ENCODE measurements at places on chromosomes 6 and 20.
A peak's percentile ranks its signal among the peaks of the same experiment; 100 is the strongest.

- H3K4me1 ChIP-seq: no peaks in the 10 kb centered on the region
- H3K27me3 ChIP-seq: peaks cover 3% of the 10 kb centered on the region
- H3K4me3 ChIP-seq: no peak overlapping the region
Measured at GRCh38 chr6:45513213-45513618, 135.5 kb upstream of the SUPT3H start.

GRCh38 chr6:47934023-47934422 lies 152.2 kb downstream of the OPN5 start:
- H3K36me3 ChIP-seq: no peaks in the 10 kb centered on the region
- no peaks in the 10 kb centered on the region for H3K27me3 ChIP-seq
- H3K4me1 ChIP-seq: no peaks in the 10 kb centered on the region
- no peak overlapping the region for H3K27ac ChIP-seq

DNA sequence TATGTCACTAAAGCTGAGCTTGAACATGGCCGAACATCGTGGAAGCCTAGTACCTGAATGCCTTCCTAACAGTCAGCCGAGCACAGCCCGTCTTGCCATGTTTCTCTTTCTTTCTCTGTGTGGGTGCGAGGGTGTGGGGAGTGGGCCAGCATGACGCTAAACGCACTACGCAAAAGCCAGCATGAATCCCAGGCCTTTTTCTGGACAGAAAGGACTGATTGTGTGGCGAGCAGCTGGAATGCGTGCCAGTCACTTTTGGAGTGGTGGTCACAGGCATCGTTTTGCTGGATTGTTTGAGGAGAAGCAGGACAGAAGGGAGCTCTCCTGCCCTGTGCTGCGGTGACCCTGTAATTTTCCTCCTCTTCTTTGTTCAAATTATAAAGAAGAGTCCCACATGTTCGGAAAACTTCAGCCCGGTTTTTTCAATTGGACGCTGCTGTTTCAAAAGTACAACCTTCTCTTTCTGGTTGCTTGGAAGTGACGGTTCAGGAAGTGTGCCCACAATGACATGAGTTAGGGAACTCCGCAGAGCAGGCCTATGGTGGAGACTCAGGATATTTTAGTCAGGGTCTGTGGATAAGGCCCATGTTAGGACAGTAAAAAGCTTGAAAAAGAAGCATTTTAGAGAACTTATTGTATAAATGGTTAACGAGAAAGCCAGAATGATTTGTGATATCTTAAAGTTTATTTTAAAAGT lies 54.3 kb downstream of the PDE7B start:
- H3K4me1 ChIP-seq: no peaks in the 10 kb centered on the region
- H3K27me3 ChIP-seq: no peaks in the 10 kb centered on the region
- H3K36me3 ChIP-seq: no peaks in the 10 kb centered on the region

- H3K27ac ChIP-seq: no peak overlapping the region
- no peak overlapping the region for H3K4me3 ChIP-seq
- H3K27me3 ChIP-seq: no peaks in the 10 kb centered on the region
- H3K36me3 ChIP-seq: no peaks in the 10 kb centered on the region
- H3K4me1 ChIP-seq: no peaks in the 10 kb centered on the region
Measured at GRCh38 chr6:79149884-79150283, 71.8 kb upstream of the PHIP start.

- H3K36me3 ChIP-seq: no peaks in the 10 kb centered on the region
- DNase-seq: no peak
- no peaks in the 10 kb centered on the region for H3K27me3 ChIP-seq
- no peak overlapping the region for H3K4me3 ChIP-seq
Measured at GRCh38 chr6:37556881-37557644, 57.4 kb upstream of the CCDC167 start.

GRCh38 chr6:78607189-78607588 lies 260.2 kb upstream of the IRAK1BP1 start:
- no peaks in the 10 kb centered on the region for H3K36me3 ChIP-seq
- H3K27ac ChIP-seq: no peak overlapping the region
- no peak for DNase-seq
- H3K4me1 ChIP-seq: peaks cover 3% of the 10 kb centered on the region

- no peak overlapping the region for H3K27ac ChIP-seq
- DNase-seq: no peak
- no peak overlapping the region for H3K4me3 ChIP-seq
- no peaks in the 10 kb centered on the region for H3K27me3 ChIP-seq
Measured at GRCh38 chr6:124977067-124977908, 15.1 kb downstream of the RNF217 start.

DNA sequence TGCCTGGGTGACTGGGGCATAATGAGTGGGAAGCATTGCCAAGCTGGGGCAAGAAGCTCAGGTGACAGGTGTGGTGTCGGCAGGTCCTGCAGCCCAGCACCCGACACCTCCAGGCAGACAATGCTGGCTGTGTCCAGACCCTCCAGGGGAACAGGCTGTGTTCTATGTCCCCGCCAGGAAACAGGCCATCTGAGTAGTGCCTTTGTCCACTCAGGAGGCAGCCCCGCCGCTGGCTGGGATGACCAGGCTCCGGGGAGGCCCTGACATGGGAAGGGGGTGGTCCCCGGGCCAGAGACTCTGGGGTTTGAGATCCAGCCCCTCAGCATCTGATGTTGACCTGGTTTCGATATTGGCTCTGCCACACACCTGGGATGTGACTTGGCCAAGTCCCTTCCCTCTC lies 28.4 kb downstream of the SNPH start:
- H3K4me1 ChIP-seq: no peaks in the 10 kb centered on the region
- no peak overlapping the region for H3K4me3 ChIP-seq
- H3K36me3 ChIP-seq: no peaks in the 10 kb centered on the region
- no peak overlapping the region for H3K27ac ChIP-seq
- no peak for DNase-seq
- no peaks in the 10 kb centered on the region for H3K27me3 ChIP-seq

- H3K27me3 ChIP-seq: no peaks in the 10 kb centered on the region
- DNase-seq: no peak
Measured at GRCh38 chr6:71879016-71879415, 7.3 kb upstream of the RIMS1 start.

GRCh38 chr6:160986851-160987250 lies 4.7 kb upstream of the MAP3K4 start:
- DNase-seq: no peak
- no peaks in the 10 kb centered on the region for H3K4me1 ChIP-seq
- H3K27ac ChIP-seq: no peak overlapping the region
- H3K27me3 ChIP-seq: no peaks in the 10 kb centered on the region

DNA sequence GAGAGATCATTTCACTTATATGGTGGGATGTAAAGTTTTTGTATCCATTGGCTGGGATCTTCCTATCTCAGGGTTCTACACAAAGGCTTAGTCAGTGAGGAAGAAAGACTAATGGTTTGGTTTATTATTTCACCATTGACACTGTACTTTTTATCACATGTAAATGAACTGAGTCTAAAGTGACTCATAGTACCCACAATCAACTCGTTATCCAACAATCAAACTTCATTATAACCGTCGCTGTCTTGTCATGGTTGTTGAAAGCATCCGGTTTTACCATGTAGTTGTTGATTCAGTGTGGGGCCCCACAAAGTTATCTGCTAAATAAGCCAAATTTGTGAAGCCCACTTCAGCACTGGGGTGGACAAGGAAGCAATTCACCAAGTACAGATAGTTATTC lies 55.8 kb upstream of the MTRF1L start:
- no peaks in the 10 kb centered on the region for H3K27me3 ChIP-seq
- H3K4me1 ChIP-seq: peaks cover 7% of the 10 kb centered on the region
- no peak for DNase-seq
- H3K36me3 ChIP-seq: no peaks in the 10 kb centered on the region
- H3K4me3 ChIP-seq: no peak overlapping the region

DNA sequence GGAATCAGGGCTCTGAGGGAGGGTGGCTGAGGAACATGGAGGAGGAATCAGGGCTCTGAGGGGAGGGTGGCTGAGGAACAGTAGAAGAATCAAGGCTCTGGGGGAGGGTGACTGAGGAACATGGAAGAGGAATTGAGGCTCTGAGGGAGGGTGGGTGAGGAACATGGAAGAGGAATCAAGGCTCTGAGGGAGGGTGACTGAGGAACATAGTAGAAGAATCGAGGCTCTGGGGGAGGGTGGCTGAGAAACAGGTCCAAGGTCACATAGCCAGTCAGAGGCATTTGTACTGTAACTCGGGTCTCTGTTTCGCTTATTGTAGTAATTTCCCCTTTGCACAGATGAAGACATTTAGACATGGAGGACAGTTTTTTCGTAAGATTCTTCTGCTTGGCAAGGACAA lies 164.8 kb downstream of the SOBP start:
- H3K4me1 ChIP-seq: no peaks in the 10 kb centered on the region
- no peaks in the 10 kb centered on the region for H3K27me3 ChIP-seq
- no peaks in the 10 kb centered on the region for H3K36me3 ChIP-seq
- no peak for DNase-seq
- H3K27ac ChIP-seq: no peak overlapping the region
- H3K4me3 ChIP-seq: no peak overlapping the region

GRCh38 chr6:41779336-41779735 lies 364 bp downstream of the FRS3 start:
- H3K27ac ChIP-seq: no peak overlapping the region
- no peaks in the 10 kb centered on the region for H3K36me3 ChIP-seq
- H3K4me3 ChIP-seq: peak overlapping the region; percentile 71
- no peaks in the 10 kb centered on the region for H3K27me3 ChIP-seq

DNA sequence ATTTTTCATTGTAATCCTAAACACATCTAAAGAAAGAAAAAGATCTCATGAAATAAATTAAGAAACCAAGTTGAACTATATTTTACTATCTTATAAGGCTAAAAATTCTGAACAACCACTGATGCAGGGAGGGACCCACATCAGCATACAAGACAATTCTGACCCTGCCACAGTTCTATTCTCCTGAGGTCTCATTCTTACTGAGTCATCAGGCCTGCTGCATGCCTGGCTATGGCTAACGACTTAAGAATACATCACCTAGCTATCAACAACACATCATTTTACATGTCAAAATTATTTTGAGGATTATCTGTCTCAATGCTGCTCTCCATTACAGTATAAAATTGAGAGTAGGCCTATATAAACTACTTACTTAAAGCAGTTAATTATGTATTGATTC lies 52.9 kb downstream of the FBXL4 start:
- DNase-seq: no peak
- H3K4me1 ChIP-seq: no peaks in the 10 kb centered on the region
- no peak overlapping the region for H3K27ac ChIP-seq
- H3K27me3 ChIP-seq: no peaks in the 10 kb centered on the region

DNA sequence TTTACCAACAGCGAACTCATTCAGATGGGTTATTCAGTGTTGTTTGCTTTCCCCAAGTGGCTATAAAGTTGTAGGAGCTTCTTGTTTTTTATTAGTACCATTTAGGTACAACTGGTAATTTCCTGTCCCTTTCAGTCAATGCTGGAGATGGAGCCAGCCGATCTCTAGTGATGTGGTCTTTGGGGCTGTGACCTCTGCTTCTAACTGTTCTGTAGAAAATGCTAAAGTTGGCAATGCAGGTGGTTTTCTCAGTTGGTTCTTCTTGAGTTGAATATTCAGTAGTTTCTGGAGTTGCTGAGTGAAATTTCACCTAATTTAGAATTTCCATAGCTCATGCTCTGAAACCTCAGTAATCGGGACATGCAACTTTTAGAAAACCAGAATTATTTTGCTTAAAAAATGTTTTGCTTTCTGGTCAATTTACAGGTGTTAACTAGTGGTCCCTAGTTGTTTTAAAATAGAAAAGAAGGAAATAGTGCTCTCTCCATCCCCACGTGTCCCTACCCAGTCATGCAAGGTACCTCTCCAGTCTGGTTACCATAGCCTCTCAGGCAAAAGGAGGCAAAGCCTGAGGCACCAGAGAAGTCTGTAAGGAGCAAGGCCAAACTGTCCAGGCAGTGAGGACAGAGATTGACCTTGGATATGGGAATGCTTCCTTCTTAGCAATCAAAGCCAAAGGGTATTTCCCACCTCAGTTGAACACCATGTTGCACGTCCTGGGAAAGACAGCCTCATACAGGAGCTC lies 27.3 kb upstream of the GABRR1 start:
- H3K36me3 ChIP-seq: no peaks in the 10 kb centered on the region
- no peaks in the 10 kb centered on the region for H3K4me1 ChIP-seq
- H3K27ac ChIP-seq: no peak overlapping the region
- H3K27me3 ChIP-seq: no peaks in the 10 kb centered on the region
- H3K4me3 ChIP-seq: no peak overlapping the region
- no peak for DNase-seq

GRCh38 chr6:84801250-84801649 lies 36.9 kb upstream of the TBX18 start:
- no peaks in the 10 kb centered on the region for H3K36me3 ChIP-seq
- no peak for DNase-seq
- no peaks in the 10 kb centered on the region for H3K4me1 ChIP-seq
- H3K27me3 ChIP-seq: no peaks in the 10 kb centered on the region
- H3K27ac ChIP-seq: no peak overlapping the region

DNA sequence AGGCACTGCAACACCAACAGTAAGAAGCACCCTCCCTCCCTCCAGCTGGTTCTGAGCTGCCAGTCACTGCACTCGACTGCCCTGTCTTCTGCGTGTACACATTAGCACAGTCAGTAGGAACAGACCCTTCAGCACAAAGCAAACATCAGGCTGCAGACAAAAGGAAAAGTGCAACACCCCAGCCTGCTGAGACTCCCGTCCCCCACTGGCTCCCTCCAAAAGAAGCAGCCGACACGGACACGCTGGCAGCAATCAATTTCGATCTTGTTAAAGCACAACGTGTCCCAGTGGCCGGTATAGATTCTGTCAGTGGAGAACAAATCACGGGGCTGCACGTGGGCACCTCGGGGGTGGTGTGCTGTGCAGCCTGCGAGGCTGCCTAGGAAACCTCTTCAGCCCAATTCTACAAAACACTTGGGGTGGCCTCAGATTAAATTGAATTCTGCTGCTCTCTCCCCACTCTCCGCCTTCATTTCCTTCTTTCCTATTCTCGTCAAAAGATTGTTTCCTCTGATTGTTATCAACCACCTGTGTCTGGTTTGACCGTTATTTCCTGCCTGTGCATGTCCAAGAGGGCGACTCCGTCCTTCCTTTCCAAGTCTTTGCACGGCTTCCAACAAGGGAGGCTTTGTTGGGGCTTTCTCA lies 38.7 kb downstream of the TRAF3IP2 start:
- no peaks in the 10 kb centered on the region for H3K4me1 ChIP-seq
- H3K27ac ChIP-seq: no peak overlapping the region
- no peaks in the 10 kb centered on the region for H3K36me3 ChIP-seq
- no peak overlapping the region for H3K4me3 ChIP-seq
- DNase-seq: no peak
- no peaks in the 10 kb centered on the region for H3K27me3 ChIP-seq

- H3K4me1 ChIP-seq: no peaks in the 10 kb centered on the region
- no peaks in the 10 kb centered on the region for H3K36me3 ChIP-seq
- no peak overlapping the region for H3K4me3 ChIP-seq
- no peak overlapping the region for H3K27ac ChIP-seq
Measured at GRCh38 chr20:57473246-57474048, 51.5 kb downstream of the CTCFL start.

GRCh38 chr6:79117752-79118151 lies 39.7 kb upstream of the PHIP start:
- no peak for DNase-seq
- H3K36me3 ChIP-seq: no peaks in the 10 kb centered on the region
- no peaks in the 10 kb centered on the region for H3K4me1 ChIP-seq
- no peaks in the 10 kb centered on the region for H3K27me3 ChIP-seq
- no peak overlapping the region for H3K27ac ChIP-seq
- no peak overlapping the region for H3K4me3 ChIP-seq

- no peak overlapping the region for H3K27ac ChIP-seq
- no peaks in the 10 kb centered on the region for H3K4me1 ChIP-seq
- H3K4me3 ChIP-seq: no peak overlapping the region
- no peaks in the 10 kb centered on the region for H3K27me3 ChIP-seq
- no peaks in the 10 kb centered on the region for H3K36me3 ChIP-seq
Measured at GRCh38 chr6:169071394-169071793, 182.3 kb downstream of the THBS2 start.

- H3K27ac ChIP-seq: no peak overlapping the region
- H3K4me3 ChIP-seq: no peak overlapping the region
- no peaks in the 10 kb centered on the region for H3K36me3 ChIP-seq
Measured at GRCh38 chr6:13767121-13767808, 47.1 kb downstream of the MCUR1 start.

GRCh38 chr6:134352786-134353480 lies 35.0 kb upstream of the SGK1 start:
- no peak overlapping the region for H3K27ac ChIP-seq
- no peak overlapping the region for H3K4me3 ChIP-seq
- no peaks in the 10 kb centered on the region for H3K4me1 ChIP-seq
- H3K36me3 ChIP-seq: no peaks in the 10 kb centered on the region

All from pancreas (tissue), 10 donors.